ENCODE measurements at places on chromosomes 1 and 21. TPM values are rescaled to one million over a fixed set of nuclear protein-coding genes. Genes with fewer than 3 reads are reported as not detected.

GRCh38 chr1:40232444-40232843, 15.3 kb upstream of the TMCO2 start:
- no peak for DNase-seq
- H3K4me1 ChIP-seq: no peaks in the 10 kb centered on the region
- no peak overlapping the region for H3K4me3 ChIP-seq

- no peak for DNase-seq
- H3K27me3 ChIP-seq: no peaks in the 10 kb centered on the region
- H3K27ac ChIP-seq: no peak overlapping the region
- no peak overlapping the region for H3K4me3 ChIP-seq
- no peaks in the 10 kb centered on the region for H3K4me1 ChIP-seq
Measured at GRCh38 chr1:57129865-57130264, 164.1 kb upstream of the C8B start.

DNA sequence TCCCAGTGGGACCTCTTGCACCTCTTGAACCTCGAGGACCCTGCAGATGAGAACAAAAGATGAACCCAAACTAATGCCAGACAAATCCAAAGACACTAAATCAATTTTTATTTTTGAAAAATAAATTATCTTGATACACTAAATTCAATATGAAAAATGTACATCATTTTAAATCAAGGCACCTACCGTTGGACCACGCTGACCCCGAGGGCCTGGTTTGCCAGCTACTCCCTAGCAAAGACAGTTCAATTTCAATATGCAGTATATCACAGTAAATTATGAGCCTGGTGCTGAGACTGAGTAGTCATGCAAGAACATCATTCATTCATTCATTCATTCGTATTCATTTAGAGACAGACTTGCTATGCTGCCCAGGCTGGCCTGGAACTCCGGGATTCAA, 129.4 kb downstream of the COL11A1 start:
- H3K27me3 ChIP-seq: no peaks in the 10 kb centered on the region
- no peak overlapping the region for H3K4me3 ChIP-seq
- no peak overlapping the region for H3K27ac ChIP-seq
- H3K36me3 ChIP-seq: no peaks in the 10 kb centered on the region

- no peaks in the 10 kb centered on the region for H3K27me3 ChIP-seq
- H3K4me3 ChIP-seq: no peak overlapping the region
- no peaks in the 10 kb centered on the region for H3K36me3 ChIP-seq
Measured at GRCh38 chr1:239954836-239955235, 136.8 kb upstream of the FMN2 start.

Gene SOX13
- 16.9 TPM for polyA plus RNA-seq

Gene PDPN
- polyA plus RNA-seq: 1.4 TPM

All from pancreas (tissue), 10 donors.